ENCODE measurements at places on chromosomes 1 and 21.

DNA sequence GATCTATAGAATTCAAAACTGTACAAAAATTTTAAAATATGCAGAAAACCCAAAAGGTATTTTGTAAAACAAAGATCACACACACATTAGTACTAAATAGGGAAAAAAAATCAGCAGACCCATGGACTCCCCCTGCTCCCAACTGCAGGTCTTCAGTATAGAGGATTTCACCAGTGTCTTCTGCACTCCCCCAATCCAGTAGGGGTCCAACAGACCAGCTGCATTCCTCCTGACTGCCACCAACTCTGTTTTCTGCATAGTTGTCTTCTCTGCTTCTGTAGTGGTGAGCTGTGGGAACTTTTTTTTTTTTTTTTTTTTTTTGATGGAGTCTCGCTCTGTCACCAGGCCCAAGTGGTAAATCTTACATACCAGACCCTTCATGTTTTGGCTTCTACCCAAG, 21.9 kb downstream of the CLCA2 start:
- DNase-seq = peak; percentile 33

DNA sequence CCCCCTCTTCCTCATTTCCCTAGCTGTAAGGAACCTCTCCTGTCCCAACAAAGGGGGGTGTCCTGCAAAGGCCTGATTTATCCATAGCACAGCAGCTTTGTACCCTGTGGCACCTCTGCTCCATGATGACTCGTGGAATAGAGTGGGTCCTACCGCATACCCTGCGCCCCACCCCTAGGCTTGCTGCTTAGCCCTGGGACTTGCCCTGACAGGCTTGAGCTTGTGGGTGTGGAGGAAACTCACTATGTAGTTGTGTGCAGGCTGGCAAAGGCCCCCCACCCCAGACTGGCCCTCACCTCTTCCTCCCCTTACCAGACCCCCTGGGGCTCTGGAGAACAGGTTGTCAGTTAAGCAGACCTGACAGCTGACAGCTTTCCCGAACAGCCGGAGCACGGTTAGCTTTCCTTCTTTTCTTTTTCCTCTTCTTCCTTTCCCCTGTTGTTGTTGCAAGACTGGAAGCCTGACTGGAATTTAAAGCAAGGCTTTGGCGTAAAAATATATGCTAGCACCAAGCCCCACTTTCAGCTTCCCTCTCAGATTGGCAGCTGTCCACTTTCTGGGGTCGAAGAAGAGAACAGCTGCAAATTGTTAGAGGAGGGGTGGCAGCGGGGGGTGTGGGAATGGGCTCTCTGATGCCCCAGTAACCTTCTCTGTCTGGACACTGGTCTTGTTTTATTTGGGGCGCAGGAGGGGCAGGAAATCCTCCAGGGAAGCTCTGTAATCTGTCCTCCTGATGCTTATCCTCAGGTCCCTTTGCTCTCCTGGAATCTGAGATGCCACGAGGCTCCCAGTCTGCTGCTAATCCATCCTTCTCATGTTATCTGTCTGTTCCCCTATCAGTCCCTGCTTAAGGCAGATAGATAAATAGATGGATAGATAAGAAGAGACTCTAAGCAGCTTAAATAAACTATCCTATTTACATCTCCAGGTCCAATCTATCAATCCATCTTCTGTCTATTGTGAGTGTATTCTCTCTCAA, 134.6 kb downstream of the BRINP2 start:
- no peak for DNase-seq

DNA sequence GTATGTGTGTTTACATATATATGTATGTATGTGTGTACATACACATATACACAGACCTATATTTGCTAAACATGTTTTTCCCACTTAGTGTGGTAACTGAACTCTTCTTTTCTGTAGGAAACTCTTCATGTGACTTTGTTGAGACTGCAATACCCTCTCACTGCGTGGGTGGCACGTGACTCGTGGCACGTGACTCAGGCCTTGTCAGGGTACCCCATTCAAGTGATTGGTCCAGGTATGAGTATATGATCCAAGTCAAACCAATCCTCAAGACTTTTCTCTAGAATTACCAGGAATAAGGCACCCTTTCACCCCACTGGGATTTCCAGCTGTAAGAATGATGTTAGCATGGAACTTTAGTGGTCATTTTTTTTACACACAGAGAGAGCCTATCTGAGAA, 149.2 kb upstream of the KCNK2 start:
- DNase-seq = no peak

DNA sequence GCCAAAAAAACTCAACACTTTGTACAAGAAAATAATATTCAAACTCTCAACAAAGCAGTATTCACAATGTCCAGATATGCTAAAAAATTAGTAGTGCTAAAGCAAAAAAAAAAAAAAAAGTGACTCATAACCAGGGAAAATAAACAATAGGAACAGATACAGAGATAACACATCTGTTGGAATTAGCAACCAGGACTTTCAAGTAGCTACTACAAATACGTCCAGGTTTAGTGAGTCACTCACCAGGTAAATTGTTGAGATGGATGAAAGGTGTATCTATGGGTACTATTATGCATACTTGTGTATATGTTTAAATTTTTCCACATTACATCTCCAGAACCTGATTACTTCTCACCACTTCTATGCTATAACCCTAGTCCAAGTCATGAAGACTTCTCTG, 144.8 kb upstream of the SLC35F3 start:
- no peak for DNase-seq

- no peak for DNase-seq
Observed at GRCh38 chr1:24688621-24689195, 45.6 kb downstream of the SRRM1 start.

DNA sequence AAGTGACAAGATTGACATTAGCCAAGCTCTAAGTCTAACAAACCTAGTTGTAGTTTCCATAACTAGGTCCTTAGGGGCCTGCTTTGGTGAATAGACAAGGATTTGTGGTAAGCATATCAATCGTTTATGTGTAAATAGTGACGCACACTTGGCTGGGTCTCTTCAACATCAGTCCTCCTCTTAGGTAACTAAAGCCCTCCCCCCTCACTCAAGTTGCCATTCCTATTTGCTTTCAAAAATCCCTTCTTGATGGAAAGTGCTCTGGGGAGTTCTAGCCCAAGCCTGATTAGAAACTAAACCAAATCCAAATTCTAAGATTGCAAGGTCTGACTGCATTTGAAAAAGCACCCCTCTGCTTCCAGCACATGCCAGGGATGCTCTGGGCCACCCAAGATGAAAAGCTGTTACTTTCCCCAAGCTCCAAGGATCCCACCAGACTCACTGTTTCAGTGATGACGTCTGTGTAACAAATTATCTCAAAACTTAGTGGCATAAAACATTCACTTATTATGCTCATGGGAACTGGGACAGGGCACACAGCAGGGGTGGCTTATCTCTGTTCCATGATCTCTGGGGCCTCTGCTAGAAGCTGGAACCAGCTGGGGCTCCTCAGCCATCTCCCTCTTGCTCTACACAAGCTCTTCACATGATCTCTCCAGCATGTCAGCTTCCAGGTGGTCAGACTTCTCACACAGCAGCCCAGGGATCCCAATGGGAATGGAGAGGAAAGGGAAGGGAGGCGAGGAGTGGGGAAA, 74.1 kb downstream of the RRAGC start:
- DNase-seq = no peak

DNA sequence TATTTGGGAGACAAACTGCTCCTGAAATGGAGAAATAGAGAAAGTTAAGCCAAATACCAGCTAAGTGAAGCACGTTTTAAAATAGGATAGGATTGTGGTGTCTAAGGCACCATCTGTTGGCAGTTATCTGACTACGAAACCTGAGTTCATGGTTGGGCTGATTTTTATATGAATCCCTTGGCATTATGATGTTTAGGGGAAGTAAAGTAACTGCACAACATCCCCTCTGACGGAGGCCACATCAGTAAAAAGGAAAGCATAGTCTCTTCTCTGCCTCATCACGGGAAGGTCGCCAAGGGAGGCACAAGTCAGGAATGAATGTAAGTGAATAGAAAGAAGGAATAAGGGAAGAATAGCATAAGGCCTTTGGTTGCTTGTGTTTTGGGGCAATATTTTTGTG, 128.0 kb downstream of the PRRX1 start:
- no peak for DNase-seq

DNA sequence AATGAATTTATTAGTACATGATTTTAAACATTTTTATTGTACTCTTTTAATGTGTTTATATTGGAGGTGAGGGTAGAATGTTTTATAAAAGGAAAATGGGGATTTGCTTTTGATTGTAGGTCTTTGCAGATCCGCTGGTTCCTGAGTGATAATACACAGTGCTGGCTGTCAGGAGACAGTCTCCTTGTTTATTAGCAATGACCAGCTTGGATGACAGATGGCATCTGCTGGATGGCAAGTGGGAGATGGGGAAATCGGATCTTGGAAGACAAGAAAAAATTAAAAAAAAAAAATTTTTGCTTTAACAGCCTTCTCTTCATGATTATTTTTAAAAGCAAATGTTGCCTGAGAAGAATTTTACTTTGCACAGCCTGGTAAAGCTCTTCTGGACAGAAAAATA, 4.4 kb upstream of the PHTF1 start:
- no peak for DNase-seq

DNA sequence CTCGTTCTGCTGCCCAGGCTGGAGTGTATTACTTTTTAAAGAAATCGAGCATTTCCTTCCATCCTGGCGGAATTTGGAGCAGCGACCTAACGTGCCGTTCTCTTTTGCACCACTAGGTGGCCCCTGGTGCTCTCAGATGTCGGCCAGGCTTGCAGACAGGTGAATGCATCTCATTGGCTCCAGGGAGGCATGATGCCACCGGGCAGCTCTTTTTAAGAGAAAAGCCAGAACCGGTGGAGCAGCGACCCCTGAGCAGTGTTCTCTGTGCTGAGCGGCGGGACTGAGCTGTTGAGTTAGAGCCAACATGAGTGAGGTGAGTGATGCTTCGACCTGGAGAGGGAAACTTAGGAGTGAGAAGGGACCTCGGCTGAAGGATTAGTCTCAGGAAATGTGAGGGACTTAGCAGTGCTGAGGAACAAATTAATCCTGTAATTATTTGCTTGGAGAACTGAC, at the start of gene PCP4:
Gene PCP4, plus strand, starts transcription at position 241 of the 453 bp plus-strand sequence. Its CDS starts 64 bp downstream, at position 305.
- DNase-seq = peak; percentile 36

DNA sequence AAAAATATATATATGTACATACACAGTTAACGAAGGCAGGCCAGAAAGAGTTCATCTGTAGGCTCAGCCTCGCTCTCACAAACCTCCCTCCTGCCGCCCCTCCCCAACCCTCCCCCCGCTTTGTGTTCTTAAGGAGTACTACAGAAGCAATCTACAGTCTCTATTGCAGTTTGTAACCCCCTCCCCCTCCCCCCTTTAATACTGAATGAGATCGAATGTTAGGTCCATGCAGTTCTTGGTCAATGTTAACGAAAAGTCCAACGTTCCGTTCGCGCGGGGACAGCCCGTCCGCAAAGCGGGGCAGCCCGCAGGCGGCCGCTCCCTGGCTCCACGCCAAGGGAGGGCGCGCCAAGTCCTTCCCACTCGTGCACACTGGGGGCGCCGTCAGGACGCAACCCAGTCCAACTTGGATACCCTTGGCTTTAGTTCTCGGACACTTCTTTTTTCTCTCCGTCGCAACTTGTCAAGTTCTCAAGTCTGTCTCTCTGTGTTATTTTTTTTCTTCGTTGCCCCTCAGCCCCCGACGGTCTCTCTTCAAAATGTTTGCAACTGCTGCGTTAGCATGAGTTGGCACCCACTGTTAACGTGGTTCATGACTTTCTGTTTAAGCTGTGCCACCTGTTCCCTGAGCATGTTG, 2.2 kb downstream of the JUN start:
- peak; percentile 8 for DNase-seq

GRCh38 chr1:78096017-78096416, 50.3 kb downstream of the GIPC2 start:
- DNase-seq = no peak

GRCh38 chr1:115768549-115768948, at the start of gene CASQ2:
TSS of gene CASQ2 (minus strand) at chr1:115768714. CDS start at chr1:115768541, 173 bp downstream.
- no peak for DNase-seq

All from Jurkat, Clone E6-1 (cell line).